ENCODE measurements at places on chromosomes 2 and 18. TPM values are rescaled to one million over a fixed set of nuclear protein-coding genes. Genes with fewer than 3 reads are reported as not detected.

ACADL gene
- total RNA-seq = not detected

DNA sequence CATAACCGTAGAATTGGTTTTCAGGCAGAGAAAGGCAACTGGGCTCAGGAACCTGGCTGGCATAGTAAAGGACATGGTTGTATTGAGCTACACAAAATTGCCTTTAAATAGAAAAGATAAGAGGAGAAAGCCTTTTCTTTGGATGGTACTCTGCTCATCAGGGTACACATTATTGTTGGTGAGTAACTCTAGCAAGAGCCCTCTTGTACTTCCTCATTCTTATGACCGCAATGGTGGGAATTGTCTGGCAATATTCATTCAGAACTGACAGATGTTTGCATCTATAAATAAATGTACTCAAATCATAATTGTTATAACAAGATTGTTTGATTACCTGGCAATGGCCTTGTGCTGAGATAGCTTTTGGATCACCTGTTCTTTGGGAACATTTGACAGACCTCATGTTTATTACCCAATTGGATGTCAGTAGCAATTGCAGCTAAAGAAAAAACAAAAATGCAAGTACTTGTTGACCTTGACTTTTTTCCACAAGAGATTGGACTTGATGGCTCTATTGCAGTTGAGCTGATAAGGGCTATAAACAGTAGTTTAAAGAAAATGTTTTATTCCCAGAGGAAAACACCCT is 43.9 kb downstream of the MEIS1 start:
- H3K4me3 ChIP-seq = no peak overlapping the region
- no peaks in the 10 kb centered on the region for H3K4me1 ChIP-seq
- no peak overlapping the region for H3K27ac ChIP-seq
- no peaks in the 10 kb centered on the region for H3K36me3 ChIP-seq
- no peak for DNase-seq
- H3K27me3 ChIP-seq = no peaks in the 10 kb centered on the region

CYP26B1 gene
- 21.1 TPM for total RNA-seq

DNA sequence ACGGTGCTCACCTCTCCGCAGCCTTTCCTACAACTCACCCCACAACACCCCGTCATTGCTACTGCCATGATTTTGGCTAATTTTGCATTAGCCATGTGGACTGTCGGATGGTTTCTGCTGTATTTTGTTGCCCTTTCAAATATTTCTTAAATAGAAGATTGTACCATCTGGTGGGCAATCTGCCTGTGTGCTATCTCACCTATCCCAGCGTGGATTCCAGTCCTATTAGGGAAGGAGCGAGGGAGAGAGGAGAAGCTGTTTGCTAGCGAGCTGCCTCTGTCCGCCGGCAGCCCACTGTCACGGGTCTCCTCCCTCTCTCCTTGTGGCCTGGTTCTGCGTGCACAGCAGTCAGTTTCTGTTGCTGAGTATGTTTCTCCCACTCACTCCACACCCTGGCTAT is 336.2 kb downstream of the TXNL1 start:
- H3K27ac ChIP-seq = no peak overlapping the region
- no peaks in the 10 kb centered on the region for H3K36me3 ChIP-seq

CD8B2 gene
- total RNA-seq = not detected

- no peak for DNase-seq
- no peaks in the 10 kb centered on the region for H3K36me3 ChIP-seq
- no peaks in the 10 kb centered on the region for H3K27me3 ChIP-seq
- H3K4me1 ChIP-seq = no peaks in the 10 kb centered on the region
These were observed 123.3 kb downstream of the PRKCE start for GRCh38 chr2:45774688-45775244.

PSMA8 gene
- not detected for total RNA-seq

GRCh38 chr18:46035696-46036680 is 36.1 kb downstream of the PSTPIP2 start:
- H3K4me3 ChIP-seq = no peak overlapping the region
- H3K4me1 ChIP-seq = no peaks in the 10 kb centered on the region
- H3K27ac ChIP-seq = no peak overlapping the region

DNA sequence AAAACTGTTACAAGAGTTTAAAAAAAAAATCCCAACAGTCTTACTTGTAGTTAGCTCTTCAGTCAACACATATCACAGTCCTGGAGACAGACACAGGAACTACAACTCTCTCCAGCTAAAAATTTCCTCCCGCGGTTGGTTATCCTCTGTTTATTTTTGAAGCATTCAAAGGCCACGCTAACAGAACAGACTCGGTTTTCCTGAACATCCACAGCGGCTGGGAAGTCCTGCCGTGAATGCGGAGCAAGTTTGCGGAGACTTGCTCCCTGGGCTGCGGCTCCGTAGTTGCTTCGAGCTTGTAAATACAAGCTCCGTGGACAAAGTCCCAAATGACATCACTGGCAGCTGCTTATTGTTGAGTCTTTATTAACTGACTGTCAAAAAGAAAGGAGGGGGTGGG is at the start of gene NCKAP5:
NCKAP5 (minus strand) TSS at position 292 of the 400 bp plus-strand sequence. CDS start 50,937 bp downstream, outside the sequence.
- DNase-seq = no peak
- H3K27ac ChIP-seq = no peak within 1 kb of the TSS
- no peaks in the 10 kb centered on the region for H3K4me1 ChIP-seq
- no peaks in the 10 kb centered on the region for H3K36me3 ChIP-seq
- H3K27me3 ChIP-seq = no peaks in the 10 kb centered on the region
- no peak within 1 kb of the TSS for H3K4me3 ChIP-seq

DNA sequence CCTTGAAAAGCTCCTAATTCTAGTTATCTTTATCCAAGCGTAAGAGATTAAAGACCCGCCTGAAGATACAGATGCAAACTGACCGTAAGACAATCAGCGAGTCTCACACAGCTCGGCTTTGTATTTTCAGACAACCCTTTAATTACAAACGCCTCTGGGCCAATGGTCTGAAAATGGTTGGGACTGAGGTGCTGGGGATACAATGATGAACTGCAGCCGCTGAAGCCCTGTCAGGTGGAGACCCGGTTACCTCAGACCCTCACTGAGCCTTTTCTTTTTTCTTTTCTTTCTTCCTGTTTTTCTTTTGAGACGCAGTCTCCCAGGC is 715 bp upstream of the CFAP36 start:
- no peak for DNase-seq
- H3K36me3 ChIP-seq = no peaks in the 10 kb centered on the region
- H3K27me3 ChIP-seq = no peaks in the 10 kb centered on the region
- H3K4me1 ChIP-seq = peaks cover 3% of the 10 kb centered on the region

DNA sequence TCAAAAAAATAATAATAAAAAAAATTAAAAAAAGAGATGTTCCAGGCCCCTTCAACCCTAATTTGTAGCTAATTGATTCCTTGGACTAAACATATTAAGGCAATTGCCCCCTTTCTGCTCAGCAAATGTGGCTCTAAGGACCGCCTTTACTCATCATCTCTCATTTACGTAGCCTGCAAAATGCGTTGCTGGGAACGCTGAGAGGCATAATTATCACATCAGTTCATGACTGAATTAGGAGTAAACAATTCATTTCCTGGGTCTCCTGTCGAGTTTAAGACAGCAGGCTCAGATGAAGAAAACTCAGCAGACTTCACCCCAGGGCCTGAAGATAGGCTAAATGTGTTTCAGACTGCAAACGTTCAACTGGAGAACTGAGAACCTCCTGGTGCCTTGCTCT is 413.5 kb downstream of the NBAS start:
- no peak overlapping the region for H3K27ac ChIP-seq
- H3K4me1 ChIP-seq = no peaks in the 10 kb centered on the region
- no peaks in the 10 kb centered on the region for H3K36me3 ChIP-seq
- no peak for DNase-seq
- H3K4me3 ChIP-seq = no peak overlapping the region
- 0 out of 2 replicates have a peak, but pooled peaks cover 4% of the 10 kb centered on the region for H3K27me3 ChIP-seq

IL36A gene
- not detected for total RNA-seq

DNA sequence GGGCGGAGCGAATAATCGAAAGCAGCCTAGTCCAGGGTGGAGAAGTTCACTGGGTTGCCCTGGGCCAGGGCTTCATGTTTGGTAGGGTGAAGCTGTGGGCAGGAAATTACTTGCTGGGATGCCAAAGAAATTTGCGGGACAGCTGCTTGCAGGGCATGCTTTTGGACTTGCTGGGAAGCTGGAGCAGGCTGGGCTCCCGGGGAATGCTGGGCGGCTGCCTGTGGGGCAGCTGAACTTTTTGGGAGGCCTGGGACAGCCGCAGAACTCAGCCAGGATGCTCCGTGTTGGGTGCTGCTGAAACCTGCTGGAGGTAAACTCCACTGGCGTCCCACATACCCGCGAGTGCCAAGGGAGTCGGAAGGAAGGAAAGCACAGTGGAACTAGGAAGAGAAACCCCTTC is 31.9 kb downstream of the ASB1 start:
- no peak overlapping the region for H3K27ac ChIP-seq
- H3K4me3 ChIP-seq = no peak overlapping the region
- no peak for DNase-seq
- no peaks in the 10 kb centered on the region for H3K4me1 ChIP-seq

CCDC121 gene
- total RNA-seq = 2.1 TPM

- no peaks in the 10 kb centered on the region for H3K27me3 ChIP-seq
- H3K27ac ChIP-seq = no peak overlapping the region
- H3K4me1 ChIP-seq = no peaks in the 10 kb centered on the region
- no peak overlapping the region for H3K4me3 ChIP-seq
These were observed 255.0 kb downstream of the CAMKMT start for GRCh38 chr2:44616667-44617155.

DNA sequence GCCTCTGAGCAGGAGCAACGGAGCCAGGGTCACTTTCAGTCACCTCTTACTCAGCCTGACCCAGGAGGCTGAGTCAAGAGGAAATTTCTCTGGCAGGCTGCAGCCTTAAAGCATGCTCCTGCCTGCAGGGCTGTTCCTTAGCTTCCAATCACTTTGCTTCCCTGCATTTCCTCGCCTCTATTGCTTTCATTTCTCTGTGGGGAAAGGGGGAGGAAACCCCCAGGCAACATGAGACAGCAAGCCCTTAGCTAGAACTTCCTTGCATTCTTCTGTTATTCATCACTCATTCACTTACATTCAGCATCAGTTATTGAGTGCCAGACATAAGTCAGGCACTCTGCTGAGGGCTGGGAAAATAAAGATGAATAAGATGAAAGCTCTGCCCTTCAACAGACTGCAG is 13.0 kb downstream of the XDH start:
- H3K27ac ChIP-seq = no peak overlapping the region
- no peaks in the 10 kb centered on the region for H3K36me3 ChIP-seq
- no peak for DNase-seq
- no peaks in the 10 kb centered on the region for H3K27me3 ChIP-seq

NAT8 gene
- total RNA-seq = not detected

DNA sequence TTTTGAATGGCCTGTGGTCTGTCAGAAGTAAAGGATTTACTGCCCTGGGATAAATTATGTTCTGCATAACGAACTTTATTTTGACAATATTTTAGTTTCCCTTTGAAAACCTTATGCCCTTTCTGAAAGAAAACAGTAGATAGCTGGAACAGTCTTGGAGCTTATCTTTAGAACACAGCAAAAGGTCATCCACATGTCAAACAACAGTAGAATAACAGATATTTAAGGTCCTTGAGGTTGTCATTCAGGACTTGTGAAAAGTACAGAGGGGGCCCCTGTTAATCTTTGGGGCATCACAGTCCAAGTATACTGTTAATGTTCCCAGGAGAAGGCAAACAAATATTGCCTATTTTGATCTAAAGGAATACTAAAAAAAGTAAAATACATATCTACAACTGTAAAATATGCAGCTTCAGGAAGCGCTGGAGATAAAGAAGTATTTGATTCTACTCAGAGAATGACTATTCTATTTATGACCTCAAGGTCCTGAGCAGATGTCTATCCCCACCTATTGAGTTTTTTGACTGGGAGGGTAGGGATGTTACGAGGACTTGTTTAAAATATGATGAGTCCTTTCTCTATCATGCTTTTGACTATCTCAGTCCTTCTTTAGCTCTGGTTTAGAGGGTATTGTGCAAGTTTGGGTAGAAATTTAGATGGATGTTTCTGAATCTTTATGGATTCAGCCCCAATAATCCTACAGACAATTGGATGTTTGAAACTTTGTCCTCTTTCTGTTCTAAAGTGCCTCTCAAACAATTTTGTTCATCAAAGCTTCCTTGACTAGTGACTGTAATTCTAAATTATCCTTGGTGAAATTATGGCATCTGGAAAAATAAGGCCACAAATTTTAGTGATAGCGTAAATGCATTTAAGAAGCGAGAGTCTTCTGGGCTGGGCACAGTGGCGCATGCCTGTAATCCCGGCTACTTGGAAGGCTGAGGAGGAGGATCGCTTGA is 25.1 kb upstream of the TMEM214 start:
- no peak overlapping the region for H3K4me3 ChIP-seq
- no peak overlapping the region for H3K27ac ChIP-seq
- H3K36me3 ChIP-seq = no peaks in the 10 kb centered on the region

GRCh38 chr2:189092936-189093335 is 86.6 kb downstream of the COL5A2 start:
- H3K4me1 ChIP-seq = peaks cover 14% of the 10 kb centered on the region
- H3K27me3 ChIP-seq = no peaks in the 10 kb centered on the region
- DNase-seq = no peak

DNA sequence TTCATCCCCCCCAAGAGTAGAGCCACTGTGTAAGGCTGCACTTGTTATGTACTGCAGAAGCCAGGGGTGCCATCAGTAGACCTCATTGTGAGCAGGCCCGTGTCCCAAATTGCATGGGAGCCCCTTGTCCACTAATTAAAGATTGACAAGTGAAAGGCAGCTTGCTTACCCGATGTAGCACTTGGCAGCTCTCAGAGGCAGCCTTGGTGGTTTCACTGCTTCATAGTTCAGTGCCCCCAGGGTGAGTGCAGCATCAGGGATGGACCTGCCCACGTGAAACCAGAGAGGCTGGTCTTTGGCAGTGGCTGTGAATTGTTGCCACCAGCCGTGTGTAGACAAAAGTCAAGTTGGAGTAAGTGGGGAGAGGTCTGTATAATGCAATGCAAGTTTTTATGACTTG is 13.3 kb downstream of the TUBB6 start:
- no peak overlapping the region for H3K4me3 ChIP-seq
- no peaks in the 10 kb centered on the region for H3K27me3 ChIP-seq
- H3K4me1 ChIP-seq = no peaks in the 10 kb centered on the region
- H3K27ac ChIP-seq = no peak overlapping the region
- H3K36me3 ChIP-seq = peaks cover 13% of the 10 kb centered on the region

GPR45 gene
- total RNA-seq = 0.30 TPM

- H3K4me3 ChIP-seq = no peak overlapping the region
- H3K27ac ChIP-seq = no peak overlapping the region
- DNase-seq = no peak
- no peaks in the 10 kb centered on the region for H3K27me3 ChIP-seq
- no peaks in the 10 kb centered on the region for H3K36me3 ChIP-seq
These were observed 462.2 kb downstream of the SETBP1 start for GRCh38 chr18:45142868-45143267.

NIF3L1 gene
- total RNA-seq = 44.7 TPM

DNA sequence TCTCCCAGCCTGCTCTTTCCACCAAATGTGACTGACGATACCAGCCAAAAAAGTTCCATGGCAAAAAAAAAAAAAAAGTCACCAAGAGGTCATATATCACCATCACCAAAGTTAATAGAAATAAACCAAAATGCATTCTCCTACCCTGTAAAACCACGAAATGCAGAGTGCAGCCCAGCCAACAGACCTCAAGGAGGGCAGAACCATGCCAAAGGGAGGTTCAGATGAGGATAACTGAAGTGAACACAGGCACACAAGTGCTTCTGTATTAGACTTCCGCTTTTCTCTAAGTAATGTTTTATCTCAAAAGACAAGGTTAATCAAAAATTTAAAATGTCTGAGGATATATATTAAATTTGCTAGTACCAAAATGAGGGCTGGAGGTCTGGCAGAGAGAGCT is 5.5 kb downstream of the SERPINE2 start:
- H3K27ac ChIP-seq = no peak overlapping the region
- peaks cover 11% of the 10 kb centered on the region for H3K4me1 ChIP-seq
- H3K27me3 ChIP-seq = no peaks in the 10 kb centered on the region
- H3K4me3 ChIP-seq = no peak overlapping the region
- no peaks in the 10 kb centered on the region for H3K36me3 ChIP-seq
- no peak for DNase-seq
